H54 (cell line): ENCODE measurements at places on chromosomes 1 and 21.
A peak's percentile ranks its signal among the peaks of the same experiment; 100 is the strongest.

- peak; percentile 31 for DNase-seq
These were observed at the start of gene PRELP for GRCh38 chr1:203475012-203475981. PRELP (plus strand) TSS chr1:203475806; CDS start chr1:203483185, 7,379 bp downstream.

GRCh38 chr1:247111700-247112478 is 7.7 kb upstream of the ZNF669 start:
- DNase-seq = peak; percentile 72

- no peak for DNase-seq
These were observed 73.5 kb upstream of the AKT3 start for GRCh38 chr1:243923292-243924171.

- DNase-seq = no peak
These were observed 100.2 kb downstream of the LTN1 start for GRCh38 chr21:28892199-28893111.

GRCh38 chr1:159208175-159208825 is 3.6 kb downstream of the ACKR1 start:
- DNase-seq = no peak

- DNase-seq = peak; percentile 52
These were observed 60.2 kb downstream of the NDUFS5 start for GRCh38 chr1:39086386-39086785.

- no peak for DNase-seq
These were observed 176.9 kb upstream of the LMO4 start for GRCh38 chr1:87151500-87152421.

- DNase-seq = peak; percentile 37
These were observed 553 bp downstream of the TTF2 start for GRCh38 chr1:117060441-117061317.

DNA sequence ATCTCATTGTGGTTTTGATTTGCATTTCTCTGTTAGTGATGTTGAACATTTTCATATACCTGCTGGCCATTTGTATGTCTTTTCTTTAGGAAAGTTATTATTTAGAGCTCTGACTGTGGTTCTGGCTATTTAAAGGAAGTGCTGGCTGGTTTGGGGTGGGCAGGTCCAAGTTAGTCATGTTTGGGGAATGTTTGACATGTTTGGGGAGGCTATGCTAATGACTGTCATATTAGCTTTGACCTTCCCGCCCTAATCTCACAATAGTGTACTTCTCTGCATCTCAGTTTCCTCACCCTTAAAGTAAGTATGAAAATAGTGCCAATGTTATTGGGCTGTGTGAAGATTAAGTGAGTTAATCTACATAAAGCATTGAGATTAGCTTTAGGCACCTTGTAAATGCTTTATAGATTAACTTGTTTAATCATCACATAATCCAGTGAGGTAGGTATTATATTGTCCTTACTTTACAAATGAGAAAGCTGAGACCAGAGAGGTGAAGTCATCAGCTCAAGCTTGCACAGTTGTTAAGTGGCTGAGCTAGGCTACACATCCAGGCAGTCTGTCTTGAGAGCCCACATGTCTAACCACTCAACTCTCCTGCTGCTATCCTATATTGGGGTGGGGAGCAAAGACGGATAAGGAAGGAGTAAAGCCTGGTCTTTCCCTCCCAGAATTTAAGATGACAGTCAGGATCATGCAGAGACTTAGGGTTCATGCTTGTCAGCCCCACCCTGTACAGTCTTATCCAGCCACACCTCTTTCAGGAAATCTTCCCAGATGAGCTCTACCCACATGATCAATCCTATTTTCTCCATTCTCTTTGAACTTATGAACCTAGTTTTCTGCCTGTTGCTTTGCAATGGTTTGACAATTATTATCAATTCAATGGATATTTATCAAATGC is 22.8 kb upstream of the CRNN start:
- no peak for DNase-seq

- DNase-seq = no peak
These were observed 11.8 kb downstream of the HTR6 start for GRCh38 chr1:19676438-19676922.

DNA sequence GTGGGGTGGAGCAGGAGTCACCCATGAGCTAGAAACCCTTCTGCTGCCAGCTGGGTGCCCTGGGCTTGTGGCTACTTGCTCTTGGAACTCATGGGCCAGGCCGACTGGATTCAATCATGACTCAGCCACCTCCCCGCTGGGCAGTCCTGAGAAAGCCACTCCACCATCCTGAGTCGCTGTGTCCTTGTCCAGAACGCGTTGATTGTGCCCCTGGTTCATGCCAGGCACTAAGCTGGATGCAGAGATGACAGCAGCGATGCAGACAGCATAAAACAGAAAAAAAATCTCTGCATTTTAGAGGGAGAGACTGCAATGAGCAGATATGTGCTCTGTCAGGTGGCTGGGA is 10.6 kb downstream of the PADI1 start:
- peak; percentile 54 for DNase-seq
